NCI-H510A treated with DMSO at 0.1 percent for 48 hours (cell line): ENCODE measurements at places on chromosomes 7 and 10.

- DNase-seq = no peak
Measured at GRCh38 chr7:66060796-66061195, 14.8 kb upstream of the ASL start.

DNA sequence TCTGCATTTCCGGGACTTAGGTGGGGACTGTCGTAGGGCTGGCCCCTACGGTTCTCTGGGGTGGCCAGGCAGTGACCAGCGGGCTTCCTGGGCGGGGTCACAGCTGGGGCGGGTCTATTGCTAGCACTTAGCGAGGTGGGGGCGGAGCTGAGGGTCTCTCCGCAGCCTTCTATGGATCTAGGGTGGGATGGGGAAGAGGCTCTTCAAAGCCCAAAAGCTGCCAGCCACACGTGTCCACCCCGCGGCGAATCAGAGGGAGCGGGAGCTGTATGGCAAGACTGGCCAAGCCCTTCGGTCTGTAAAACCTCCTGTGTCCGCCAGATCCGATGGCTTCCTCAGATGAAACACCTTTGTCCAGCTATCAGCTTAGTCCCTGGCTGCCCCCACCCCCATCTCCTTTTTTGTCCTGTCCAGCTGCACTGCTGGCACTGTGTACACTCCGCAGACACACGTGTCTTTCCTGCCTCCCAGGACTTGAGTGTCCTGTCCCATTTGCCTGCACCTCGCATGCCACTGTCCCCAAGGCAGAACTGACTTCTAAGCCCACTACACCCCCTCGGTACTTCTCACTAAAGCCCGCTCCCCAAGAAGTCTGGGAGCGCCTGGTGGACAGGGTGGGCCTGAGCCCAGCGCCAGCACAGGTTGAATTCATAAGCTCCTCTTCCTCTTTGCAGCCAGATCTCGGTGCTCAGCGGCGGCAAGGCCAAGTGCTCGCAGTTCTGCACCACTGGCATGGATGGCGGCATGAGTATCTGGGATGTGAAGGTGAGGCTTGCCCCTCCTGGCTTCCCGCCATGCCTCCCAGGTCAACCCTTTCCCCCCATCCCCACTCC, 14.8 kb downstream of the PDAP1 start:
- DNase-seq = no peak

- DNase-seq = no peak
Measured at GRCh38 chr7:118186501-118186900, 2.5 kb downstream of the LSM8 start.

DNA sequence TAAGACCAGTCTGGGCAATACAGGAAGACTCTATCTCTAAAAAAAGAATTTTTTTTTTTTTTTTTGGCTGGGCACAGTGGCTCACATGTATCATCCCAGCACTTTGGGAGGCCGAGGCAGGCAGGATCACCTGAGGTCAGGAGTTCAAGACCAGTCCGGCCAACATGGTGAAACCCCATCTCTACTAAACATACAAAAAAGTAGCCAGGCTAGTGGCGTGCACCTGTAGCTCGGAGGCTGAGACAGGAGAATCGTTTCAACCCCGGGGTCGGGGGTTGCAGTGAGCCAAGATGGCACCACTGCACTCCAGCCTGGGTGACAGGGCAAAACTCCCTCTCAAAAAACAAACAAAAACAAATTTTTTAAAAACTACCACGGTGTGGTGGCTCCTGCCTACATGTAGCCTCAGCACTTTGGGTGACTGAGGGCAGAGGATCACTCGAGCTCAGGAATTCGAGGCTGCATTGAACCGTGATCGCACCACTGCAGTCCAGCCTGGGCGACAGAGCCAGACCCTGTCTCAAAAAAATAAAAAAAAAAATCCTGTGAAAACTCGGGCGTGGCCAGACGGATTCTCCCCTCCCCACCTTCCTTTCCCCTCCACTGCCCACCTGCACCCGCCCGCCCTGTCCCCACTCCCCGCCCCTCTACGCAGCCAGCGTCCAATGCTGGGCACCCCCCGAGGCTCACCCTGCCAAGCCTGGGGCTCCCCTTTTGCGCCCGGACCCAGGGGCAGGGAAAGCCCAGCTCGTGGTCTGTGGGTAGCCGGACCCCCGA, 745 bp upstream of the ORAI2 start:
- DNase-seq = no peak

DNA sequence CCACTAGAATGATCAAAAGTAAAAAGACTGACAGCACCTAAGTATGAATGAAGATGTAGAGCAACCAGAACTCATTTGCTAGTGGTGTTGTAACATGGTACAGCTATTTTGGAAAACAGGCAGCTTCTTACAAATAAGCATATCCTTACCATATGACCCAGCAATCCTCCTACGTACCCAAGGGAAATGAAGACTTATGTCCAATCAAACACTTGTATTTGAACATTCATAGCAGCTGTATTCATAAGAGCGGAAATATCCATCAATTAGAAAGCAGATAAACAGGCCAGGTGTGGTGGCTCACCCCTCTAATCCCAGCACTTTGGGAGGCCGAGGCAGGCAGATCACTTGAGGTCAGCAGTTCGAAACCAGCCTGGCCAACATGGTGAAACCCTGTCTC, 53.0 kb downstream of the KLRG2 start:
- no peak for DNase-seq

DNA sequence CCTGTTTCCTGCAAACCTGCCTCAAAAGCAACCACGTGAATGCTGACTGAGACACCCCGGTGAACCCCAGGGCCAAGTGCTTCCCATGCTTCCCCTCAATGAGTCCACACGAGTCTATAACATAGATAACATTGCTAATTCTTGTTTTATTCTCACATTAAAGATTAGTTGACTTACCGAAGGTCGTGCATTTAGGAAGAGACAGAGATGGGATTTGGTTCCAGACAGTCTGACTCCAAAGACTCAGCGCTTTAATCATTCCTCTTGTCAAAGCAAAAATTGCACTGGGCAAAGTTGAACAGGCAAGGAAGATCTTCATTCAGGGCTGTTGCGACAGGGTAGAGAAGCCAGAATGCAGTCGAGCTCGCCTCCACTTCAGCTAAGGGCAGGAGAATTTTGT, 435.6 kb upstream of the C7orf33 start:
- no peak for DNase-seq

DNA sequence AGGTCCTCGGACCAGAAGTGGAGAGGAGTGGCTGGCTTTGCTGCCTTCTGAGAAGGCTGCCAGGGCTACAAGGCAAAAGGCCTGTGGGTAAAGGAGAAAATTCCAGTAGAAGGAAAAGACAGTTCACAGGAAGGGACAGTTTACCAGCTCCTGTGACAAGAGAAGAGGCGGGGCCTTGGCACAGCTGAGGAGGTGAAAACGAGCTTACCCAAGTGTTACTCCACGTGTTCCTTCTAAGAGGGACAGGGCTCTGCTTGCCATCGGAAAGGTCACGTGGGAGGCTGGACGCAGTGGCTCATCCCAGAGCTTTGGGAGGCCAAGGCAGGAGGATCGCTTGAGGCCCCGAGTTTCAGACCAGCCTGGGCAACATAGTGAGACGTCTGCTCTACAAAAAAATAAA, 129.4 kb upstream of the ZNF746 start:
- DNase-seq = no peak

- no peak for DNase-seq
Measured at GRCh38 chr10:71419750-71420149, 23.0 kb downstream of the CDH23 start.

DNA sequence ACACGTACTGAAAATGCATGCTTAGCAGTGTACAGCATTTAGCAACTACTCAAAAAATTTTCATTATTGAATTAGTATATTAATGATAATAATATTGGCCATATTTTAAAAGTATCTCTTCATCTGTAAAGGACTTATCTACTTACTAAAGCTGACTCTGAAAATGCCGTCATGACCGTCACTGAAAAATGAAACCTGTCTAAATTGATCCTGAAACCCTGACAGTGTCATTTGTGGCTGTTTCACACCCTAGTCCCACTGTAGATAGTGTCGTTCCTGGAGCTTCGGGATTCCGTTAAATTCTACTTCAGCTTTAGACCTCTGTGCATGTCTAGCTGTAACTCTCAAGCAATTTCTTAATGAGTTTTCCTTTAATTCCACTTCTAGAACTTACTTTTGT, 35.8 kb upstream of the EZH2 start:
- no peak for DNase-seq

DNA sequence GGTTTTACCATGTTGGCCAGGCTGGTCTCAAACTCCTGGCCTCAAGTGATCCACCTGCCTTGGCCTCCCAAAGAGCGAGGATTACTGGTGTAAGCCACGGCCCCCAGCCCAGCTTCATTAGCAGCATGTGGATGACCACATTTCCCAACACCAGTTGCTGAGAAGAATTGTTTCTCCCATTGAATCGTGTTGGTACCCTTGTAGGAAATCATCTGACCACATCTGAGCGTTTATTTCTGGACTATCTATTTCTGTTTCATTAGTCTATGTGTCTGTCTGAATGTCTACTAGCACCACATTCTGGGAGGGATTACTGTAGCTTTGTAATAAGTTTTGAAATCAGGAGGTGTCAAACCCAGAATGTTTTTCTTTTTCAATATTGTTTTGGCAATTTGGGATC, 89.6 kb downstream of the LCOR start:
- no peak for DNase-seq

GRCh38 chr10:30671026-30671616, 41.6 kb upstream of the LYZL2 start:
- DNase-seq = peak; percentile 62

DNA sequence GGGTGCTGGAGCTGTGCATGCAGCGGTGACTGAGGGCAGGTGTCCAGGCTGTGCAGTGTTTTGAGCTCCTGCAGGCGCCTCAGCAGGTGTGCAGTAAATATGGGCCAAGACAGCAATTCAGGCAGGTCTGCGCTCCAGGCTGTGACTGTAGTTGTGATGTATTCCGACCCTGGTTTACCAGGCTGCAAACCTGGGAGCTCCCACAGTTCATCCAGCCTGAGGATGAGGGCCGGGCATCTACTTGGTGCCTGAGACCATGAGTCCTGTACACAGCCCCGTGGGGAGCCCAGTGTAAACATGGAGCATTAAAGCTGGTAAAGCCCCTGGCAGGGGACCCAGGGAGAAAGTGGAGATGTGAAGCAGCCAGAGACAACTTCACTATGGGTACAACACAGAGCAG, 82.8 kb downstream of the VOPP1 start:
- no peak for DNase-seq

- DNase-seq = no peak
Measured at GRCh38 chr10:46079831-46080585, 33.9 kb upstream of the MSMB start.

- DNase-seq = peak; percentile 35
Measured at GRCh38 chr10:113562704-113563103, 9.9 kb downstream of the HABP2 start.
